ENCODE measurements at places on chromosomes 7 and 10.

GRCh38 chr10:122181876-122182275 is 89.2 kb upstream of the BTBD16 start:
- DNase-seq, result peak; percentile 23

GRCh38 chr10:22389856-22390589 is 44.7 kb downstream of the SPAG6 start:
- DNase-seq, result no peak

GRCh38 chr7:23486002-23486773 is 15.9 kb upstream of the IGF2BP3 start:
- no peak for DNase-seq

- DNase-seq, result peak; percentile 81
Measured at GRCh38 chr10:35462491-35462934, 126.2 kb downstream of the CCNY start.

GRCh38 chr7:99729486-99730237 is 5.3 kb downstream of the CYP3A7 start:
- peak; percentile 32 for DNase-seq

- DNase-seq, result no peak
Measured at GRCh38 chr7:150742286-150742968, 5.2 kb downstream of the GIMAP5 start.

DNA sequence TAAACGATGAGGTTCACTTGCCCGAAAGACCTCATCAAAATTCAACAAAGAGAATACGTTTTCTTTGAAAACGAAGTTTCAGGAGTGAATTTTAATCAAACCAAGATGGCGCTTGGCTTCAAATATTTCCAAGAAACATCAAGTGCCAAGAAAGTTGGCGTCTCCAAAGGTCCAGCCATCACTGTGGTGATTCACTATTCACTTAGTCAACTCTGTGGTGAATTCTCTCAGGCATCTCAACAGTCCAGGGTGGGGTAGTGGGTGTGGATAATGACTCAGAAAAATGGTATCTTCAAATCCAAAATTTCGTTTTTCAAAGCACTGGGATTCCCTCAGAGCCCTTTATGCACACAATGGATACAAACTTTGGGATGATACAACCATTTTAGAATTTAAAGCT is 133.1 kb downstream of the SVIL start:
- no peak for DNase-seq

DNA sequence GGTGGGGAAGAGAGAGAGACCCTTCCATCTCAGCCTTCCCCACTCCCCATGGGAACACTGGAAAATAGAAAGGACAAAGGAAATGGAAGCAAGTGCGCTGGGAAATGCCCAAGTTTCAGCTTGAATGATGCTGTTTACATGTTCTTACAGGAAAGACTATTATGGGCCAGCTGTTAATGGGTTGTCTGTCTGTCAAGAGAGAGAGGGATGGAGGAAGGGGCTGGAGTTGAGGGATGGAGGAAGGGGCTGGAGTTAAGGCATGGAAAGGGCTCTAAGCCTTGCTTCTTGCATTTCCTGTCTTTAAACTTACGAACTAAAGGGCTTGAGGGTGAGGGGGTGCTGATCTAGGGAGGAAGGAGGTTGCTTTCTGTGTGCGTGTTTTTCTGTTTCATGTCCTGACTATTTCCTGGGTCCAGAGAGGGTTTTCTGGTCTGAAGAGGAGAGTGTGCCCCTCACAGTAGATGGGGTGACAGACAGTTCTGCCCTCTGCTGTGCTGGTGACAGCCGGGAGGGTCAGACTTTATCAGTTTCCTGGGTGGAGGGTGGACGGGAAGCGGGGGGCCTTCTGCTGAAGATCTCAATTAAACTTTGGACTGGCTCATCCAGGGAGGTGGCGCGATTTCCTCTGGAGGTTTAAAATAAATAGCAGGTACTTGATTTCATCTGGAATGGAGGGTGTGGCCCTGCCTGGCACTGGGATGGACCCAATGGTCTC is 30.5 kb downstream of the GRK5 start:
- peak; percentile 66 for DNase-seq

- no peak for DNase-seq
Measured at GRCh38 chr7:25933921-25934320, 218.1 kb upstream of the NFE2L3 start.

DNA sequence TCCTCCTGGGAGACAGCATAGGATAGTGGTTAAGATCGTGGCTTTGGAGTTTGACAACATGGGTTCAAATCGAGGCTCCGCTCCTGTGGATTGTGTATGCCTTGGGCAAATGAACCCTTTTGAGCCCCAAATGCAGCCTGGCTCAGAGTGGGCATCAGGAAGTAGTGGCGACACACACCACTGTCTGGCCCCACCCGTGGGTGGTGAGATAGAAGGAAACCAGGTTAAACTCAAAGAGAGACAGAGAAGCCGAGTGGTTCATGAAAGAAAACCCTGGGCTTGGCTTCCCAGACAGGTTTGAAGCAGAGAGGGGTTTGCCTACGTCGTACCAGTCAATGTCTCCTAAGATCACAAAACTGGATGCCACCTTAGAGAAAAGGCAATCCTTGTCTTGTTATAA is 57.7 kb downstream of the PRTFDC1 start:
- DNase-seq, result no peak

DNA sequence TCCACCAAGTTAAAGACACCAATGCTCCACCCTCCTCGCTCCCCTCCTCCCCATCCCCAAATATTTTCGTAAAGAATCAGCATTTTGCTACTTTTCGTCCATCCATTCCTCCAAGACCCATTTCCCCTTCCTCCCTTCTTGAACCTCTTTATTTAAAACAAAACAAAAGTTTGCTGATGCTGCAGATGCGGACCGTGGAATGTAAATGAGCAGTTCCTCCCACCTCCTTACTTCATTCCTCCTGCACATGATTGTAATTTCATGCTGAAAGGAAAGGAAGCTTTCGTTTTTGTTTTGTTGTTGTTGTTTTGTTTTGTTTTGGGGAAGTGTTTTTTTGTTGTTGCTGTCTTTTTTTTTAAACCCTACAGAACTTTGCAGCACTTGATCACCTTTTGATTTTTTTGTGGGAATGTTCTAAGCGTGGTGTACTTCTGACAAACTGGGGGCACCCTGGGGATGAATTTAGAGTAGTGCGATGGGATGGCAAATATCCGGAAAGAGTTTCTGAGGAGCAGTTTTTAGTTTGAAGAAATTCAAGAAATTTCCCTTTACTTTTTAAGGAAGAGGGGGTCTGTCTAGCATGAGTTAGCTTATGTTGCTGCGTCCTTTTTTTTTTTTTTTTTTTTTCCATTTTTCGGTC is 177.3 kb downstream of the TCF7L2 start:
- peak; percentile 63 for DNase-seq

All from eye (tissue), 1 donor.